ENCODE measurements at places on chromosomes 2 and 18. TPM values are rescaled to one million over a fixed set of nuclear protein-coding genes. Genes with fewer than 3 reads are reported as not detected.

DNA sequence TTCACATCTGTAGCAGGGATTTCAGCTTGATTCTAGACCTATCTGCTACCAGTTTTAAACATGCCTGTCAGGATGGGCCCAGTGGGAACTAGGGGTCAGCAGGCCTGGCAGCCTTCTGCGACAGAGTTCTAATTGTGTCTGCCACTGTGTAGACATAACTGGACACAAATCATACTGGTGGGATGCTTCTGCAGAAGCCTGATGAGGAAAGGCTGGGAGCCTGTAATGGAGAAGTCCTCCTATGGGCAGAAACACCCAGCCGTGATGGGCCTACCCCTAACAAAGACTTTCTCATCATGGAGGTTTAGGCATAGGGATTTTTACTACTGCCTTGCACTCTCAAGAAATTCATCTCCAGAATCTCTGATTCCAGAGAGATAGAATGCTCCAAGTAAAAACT lies 166.9 kb downstream of the PDE11A start:
- no peak for DNase-seq

- no peak for DNase-seq
Measured at GRCh38 chr18:32405588-32405987, 65.1 kb downstream of the GAREM1 start.

GRCh38 chr2:138365581-138365980 lies 136.0 kb upstream of the SPOPL start:
- no peak for DNase-seq

TNFRSF11A gene
- total RNA-seq: 38.9 TPM

DNA sequence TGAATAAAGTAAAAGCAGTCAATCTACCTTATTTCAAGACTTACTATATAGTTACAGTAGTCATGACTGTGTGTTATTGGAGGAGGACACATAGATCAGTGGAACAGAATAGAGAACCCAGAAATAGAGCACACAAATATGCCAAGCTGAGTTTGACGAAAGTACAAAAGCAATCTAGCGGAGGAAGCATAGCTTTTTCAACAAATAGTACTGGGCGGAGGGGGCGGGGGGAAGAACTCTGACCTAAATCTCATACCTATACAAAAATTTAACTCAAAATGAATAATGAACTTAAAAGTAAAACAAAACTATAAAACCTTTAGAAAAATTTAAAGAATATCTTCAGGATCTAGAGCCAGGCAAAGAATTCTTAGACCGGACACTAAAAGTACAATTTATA lies 139.1 kb downstream of the AGPS start:
- DNase-seq: no peak

DNA sequence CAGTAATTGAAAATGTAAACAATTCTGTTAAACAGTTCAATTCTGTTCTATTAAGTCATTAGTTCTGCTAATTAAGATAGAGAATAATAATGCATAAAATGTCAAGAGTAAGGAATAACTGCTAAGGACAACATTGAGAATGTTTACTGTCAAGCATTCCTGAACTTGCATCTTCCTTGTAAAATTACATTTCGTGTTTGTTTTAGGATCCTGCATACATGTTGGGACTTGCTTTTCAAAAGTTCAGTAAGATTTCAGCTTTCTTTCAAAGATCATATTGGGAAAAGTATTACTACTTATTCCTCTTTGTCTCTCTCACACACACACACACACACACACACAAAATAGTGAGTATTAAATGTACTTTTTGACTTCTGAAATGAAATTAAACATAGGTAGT lies 20.5 kb downstream of the DYNC1I2 start:
- no peak for DNase-seq
